ENCODE measurements at places on chromosomes 7 and 10. TPM values are rescaled to one million over a fixed set of nuclear protein-coding genes. Genes with fewer than 3 reads are reported as not detected.

The SYNPO2L gene
- total RNA-seq, result 0.20 TPM

DNA sequence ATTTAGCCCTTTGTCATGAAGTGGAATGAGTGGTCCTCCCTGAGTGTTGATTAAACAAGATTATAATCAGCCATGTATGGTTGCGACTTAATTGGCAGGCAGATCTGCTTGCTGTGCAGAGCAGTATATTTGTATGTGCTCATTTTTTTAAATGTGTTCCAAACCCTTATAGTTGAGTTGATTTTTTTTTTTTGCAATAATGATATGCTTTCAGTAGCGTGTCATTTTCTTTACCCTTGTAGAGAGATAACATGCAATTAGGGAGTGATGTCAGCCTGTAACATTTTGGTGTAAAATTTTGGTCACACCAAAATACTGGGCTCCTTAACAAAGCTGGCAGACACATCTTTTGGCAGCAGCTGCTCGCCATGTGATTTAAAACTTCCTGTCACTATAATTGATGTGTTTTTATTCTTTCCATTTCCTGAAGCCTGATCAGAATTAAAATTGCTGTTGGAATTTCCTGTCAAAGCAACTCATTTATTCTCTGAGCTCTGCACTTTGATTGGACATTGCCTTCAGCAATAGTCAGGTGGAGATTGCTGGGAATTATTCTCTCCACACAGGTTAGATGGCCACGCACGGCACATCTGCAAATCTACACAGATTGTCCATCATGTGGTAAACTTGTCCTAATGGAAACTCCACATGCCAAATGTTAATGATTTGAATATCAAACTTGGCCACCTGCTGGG is 125.3 kb downstream of the DYNC1I1 start:
- peaks cover 9% of the 10 kb centered on the region for H3K4me1 ChIP-seq
- H3K36me3 ChIP-seq, result no peaks in the 10 kb centered on the region
- no peaks in the 10 kb centered on the region for H3K27me3 ChIP-seq
- peak overlapping the region; percentile 12 for H3K27ac ChIP-seq
- no peak for DNase-seq

DNA sequence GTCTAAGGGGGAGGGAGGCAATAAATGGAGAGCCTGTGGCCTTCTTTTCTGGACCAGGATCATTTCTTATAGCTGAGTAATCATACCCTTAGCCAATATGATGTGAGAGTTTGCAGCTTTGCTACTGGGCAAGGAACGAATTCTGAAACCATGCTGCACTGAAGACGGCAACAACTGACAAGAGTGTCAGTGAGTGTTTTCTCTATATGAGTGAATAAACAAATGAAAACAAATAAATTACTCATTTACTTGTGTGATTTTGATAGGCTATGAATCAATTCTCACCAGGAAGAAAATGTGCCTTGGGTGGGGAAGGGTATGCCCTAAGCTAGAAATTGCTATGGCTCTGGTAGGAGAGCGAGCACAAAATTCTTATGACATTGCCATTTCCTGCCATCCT is 79.4 kb upstream of the LRRN3 start:
- no peaks in the 10 kb centered on the region for H3K4me1 ChIP-seq
- DNase-seq, result no peak
- no peak overlapping the region for H3K4me3 ChIP-seq
- H3K27ac ChIP-seq, result no peak overlapping the region

The NEUROG3 gene
- not detected for total RNA-seq

DNA sequence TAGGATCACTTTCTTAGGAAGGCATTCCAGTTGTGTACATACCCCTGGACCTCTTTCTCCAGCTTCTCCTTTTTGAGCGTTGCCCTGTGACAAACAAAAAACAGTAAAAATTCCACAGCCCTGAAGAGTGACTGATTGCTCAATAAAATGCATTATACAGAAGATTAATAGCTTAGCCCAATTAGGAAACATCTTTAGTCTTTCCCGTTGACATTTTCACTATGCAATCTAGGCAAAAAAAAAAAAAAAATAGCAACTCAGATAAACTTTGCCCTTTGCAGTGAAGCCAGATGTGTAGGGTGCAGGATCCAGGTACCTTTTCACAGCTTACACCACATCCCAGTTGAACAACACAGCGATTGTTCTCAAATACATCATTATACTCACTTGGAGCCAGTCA is 17.9 kb downstream of the COL28A1 start:
- H3K4me3 ChIP-seq, result no peak overlapping the region
- no peak for DNase-seq
- H3K4me1 ChIP-seq, result no peaks in the 10 kb centered on the region
- no peaks in the 10 kb centered on the region for H3K36me3 ChIP-seq

DNA sequence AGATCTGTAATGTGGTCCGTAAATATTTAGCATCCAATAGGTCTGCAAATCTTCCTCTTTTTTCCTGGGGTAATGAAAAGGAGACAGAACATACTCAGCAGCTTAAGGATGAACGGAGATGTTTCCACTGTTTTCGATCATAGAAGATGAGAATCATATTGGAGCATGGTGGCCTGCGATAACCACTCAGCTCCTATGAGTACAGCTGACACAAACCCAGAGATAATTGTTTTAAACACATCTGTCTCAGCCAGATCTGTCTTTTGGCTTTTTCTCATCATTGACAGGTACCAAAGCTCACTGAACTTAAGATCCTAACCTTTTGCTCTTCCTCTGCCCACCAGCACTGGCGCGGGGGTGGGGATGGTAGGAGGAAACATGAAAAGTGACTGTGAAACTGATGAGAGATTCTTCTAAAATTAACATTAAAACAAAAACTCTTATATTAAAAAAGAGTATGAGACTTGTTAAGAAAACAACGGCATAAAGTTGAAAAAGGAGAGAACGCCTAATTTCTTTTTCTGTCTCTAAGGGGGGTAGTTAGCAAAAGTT is 71.0 kb downstream of the SVOPL start:
- no peaks in the 10 kb centered on the region for H3K4me1 ChIP-seq
- no peaks in the 10 kb centered on the region for H3K27me3 ChIP-seq
- DNase-seq, result peak; percentile 26
- no peak overlapping the region for H3K27ac ChIP-seq

DNA sequence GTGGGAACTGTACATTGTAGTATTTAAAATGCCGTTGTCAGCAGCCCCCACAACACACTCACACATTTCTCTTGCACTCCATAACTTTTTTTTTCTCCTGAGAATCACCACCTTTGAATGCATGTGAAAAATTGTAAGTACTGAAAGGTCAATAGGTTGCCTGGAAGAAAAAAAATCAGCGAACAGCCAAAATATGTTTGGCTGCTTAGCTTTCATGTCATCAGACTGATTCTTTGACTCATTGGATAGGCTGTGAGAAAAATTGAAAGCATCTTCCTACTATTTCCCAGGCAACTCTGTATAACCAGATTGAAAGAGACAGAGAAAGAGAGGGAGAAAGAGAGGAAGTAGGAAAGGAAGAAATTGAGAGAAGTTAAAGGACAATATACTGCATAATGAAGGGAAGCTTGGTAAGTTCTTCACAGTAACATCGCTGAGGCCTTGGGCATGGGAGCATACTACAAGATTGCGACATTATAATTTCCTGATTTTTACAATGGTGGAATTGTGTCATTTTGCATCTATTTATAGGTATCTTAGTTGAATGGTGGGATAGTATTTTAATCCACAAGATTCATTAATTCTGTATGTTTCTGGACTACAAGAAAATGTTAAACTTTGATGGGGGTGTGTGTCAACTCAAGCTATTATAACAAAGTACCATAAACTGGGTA is 249.3 kb upstream of the KCND2 start:
- no peaks in the 10 kb centered on the region for H3K36me3 ChIP-seq
- no peak overlapping the region for H3K27ac ChIP-seq
- H3K27me3 ChIP-seq, result no peaks in the 10 kb centered on the region

The TDRD1 gene
- not detected for total RNA-seq

The DGKI gene
- total RNA-seq, result 0.04 TPM

The ENO4 gene
- total RNA-seq, result 2.2 TPM

The ENTPD1 gene
- total RNA-seq, result 2.7 TPM

The SPDYE2B gene
- not detected for total RNA-seq

DNA sequence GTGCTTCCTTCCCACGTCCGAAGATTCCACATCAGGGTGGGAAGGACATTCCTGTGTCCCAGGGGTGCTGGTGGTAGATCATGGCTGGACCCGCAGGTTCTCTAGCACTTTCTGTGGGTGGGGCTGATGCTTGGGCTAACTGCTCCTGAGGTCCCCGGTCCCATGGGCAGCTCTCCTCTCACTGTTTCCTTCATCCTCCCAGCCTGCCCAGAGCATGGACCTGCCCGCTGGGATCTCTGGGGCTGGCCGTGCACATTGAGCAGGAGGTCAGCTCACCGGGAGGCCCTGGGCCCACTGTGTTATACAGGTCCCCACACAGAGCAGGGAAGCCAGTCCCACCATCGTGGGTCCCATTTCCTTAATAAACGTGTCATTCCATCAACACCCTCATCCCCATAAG is 502.3 kb downstream of the TCERG1L start:
- no peaks in the 10 kb centered on the region for H3K27me3 ChIP-seq
- DNase-seq, result peak; percentile 31
- H3K36me3 ChIP-seq, result no peaks in the 10 kb centered on the region
- H3K4me3 ChIP-seq, result no peak overlapping the region
- H3K4me1 ChIP-seq, result no peaks in the 10 kb centered on the region
- H3K27ac ChIP-seq, result no peak overlapping the region

- H3K36me3 ChIP-seq, result no peaks in the 10 kb centered on the region
- no peak overlapping the region for H3K4me3 ChIP-seq
- no peak overlapping the region for H3K27ac ChIP-seq
- peaks cover 6% of the 10 kb centered on the region for H3K27me3 ChIP-seq
- no peaks in the 10 kb centered on the region for H3K4me1 ChIP-seq
These were observed 32.0 kb upstream of the EN2 start for GRCh38 chr7:155425887-155426286.

DNA sequence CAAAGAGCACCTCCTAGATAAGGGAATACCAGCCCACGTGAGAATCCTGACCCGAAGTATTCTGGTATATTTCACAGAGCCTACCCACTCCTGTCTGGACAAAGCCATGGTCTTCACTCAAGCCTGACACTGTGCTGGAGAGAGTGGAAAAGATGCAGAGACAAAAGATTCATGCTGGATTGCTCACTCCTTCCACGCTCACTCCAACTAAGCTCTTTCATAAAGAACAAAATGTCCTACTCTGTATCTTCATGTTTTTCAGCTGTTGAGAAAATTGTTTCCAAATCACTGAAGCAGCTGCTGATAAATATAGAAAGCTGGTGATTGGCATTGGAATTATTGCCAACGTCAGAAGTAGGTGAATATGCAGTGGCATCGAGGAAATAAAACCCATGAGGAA is 106.0 kb downstream of the ABLIM1 start:
- DNase-seq, result no peak
- H3K4me3 ChIP-seq, result no peak overlapping the region
- H3K4me1 ChIP-seq, result peaks cover 5% of the 10 kb centered on the region
- H3K27me3 ChIP-seq, result no peaks in the 10 kb centered on the region
- no peak overlapping the region for H3K27ac ChIP-seq

The SEMA3D gene
- total RNA-seq, result 7.4 TPM

Data from endodermal cell (in vitro differentiated cells).